ENCODE measurements at places on chromosomes 2 and 18.

- DNase-seq, result no peak
Measured at GRCh38 chr18:63311118-63312018, 8.2 kb downstream of the BCL2 start.

DNA sequence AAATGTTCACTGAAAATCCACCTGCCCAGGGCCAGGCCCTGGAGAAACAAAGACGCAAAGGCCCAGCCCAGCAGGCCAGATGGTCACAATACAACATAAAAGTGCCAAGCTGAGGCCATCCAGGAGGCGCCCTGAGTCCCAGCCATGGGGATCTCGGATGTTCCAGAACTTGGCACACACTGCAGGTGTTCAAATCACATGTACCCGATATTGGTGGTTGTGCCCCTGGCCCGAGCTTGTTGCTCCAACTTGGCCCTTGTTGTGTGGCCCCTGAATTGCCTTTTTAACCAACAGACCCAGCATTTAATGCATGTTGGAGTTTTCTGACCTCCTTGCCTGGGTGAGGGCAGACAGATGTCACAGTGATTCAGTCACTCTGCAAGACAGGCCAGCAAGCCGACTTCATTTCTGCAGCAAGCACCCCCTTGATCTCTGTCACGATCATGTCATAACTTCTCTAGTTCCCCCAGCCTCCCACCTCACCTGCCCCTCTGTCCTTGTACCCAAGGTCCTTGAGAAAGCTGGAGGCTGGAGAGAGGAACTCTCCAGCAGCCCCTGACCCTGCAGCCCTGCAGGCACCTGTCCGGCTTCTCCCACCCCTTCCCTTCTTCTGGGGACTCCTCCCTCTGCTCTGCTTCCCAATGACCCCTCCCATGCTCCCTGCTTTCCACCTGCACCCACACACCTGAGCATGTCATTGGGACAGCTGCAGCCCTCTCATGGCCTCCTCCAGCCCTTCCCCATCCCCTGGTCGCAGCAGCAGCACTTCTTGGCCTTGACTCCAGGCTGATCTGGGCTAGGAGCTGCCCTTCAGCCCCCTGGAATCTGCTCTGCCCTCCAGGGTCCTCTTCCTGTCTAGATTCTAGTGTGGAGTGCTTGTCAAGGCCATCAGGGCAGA is 9.1 kb downstream of the NGEF start:
- DNase-seq, result no peak

GRCh38 chr2:217360781-217361482 is 501.1 kb upstream of the TNP1 start:
- no peak for DNase-seq

- no peak for DNase-seq
Measured at GRCh38 chr2:161172901-161173540, 12.8 kb downstream of the TANK start.

DNA sequence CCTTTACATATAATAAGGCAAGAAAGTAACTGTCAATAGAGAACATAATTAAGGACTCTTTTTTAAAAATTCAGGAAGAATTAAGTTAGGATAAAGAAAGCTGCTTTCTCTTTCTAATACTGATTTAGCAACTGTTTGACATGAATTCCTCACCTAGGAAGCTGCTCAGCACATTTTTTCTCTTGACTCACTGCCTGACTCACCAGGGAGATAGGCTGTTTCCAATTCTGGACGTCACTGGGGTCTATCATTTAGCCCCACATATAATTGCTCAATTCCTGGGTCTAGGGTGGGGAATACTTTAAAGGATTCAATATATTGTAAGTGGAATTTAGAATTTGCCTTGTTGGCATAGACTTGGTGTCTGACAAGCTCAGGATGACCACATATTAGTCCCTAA is 50.8 kb upstream of the UGP2 start:
- DNase-seq, result no peak

Data from stimulated activated CD4-positive, alpha-beta T cell treated with anti-CD3 and anti-CD28 coated beads, TNF-alpha, amount 100 ng/mL, for 1 hour (primary cell).